ENCODE measurements at places on chromosomes 7 and 10.

- H3K27ac ChIP-seq = no peak overlapping the region
- H3K4me1 ChIP-seq = no peaks in the 10 kb centered on the region
- H3K27me3 ChIP-seq = no peaks in the 10 kb centered on the region
These were observed 15.0 kb upstream of the AKR1B1 start for GRCh38 chr7:134473861-134474291.

- H3K27me3 ChIP-seq = no peaks in the 10 kb centered on the region
- no peaks in the 10 kb centered on the region for H3K36me3 ChIP-seq
- no peak overlapping the region for H3K27ac ChIP-seq
- no peaks in the 10 kb centered on the region for H3K4me1 ChIP-seq
- no peak overlapping the region for H3K4me3 ChIP-seq
- no peak for DNase-seq
These were observed 534.1 kb downstream of the SDK1 start for GRCh38 chr7:3835109-3835508.

- peaks cover 10% of the 10 kb centered on the region for H3K27me3 ChIP-seq
- no peak overlapping the region for H3K4me3 ChIP-seq
- H3K27ac ChIP-seq = no peak overlapping the region
These were observed 47.9 kb upstream of the GPR26 start for GRCh38 chr10:123618224-123618623.

DNA sequence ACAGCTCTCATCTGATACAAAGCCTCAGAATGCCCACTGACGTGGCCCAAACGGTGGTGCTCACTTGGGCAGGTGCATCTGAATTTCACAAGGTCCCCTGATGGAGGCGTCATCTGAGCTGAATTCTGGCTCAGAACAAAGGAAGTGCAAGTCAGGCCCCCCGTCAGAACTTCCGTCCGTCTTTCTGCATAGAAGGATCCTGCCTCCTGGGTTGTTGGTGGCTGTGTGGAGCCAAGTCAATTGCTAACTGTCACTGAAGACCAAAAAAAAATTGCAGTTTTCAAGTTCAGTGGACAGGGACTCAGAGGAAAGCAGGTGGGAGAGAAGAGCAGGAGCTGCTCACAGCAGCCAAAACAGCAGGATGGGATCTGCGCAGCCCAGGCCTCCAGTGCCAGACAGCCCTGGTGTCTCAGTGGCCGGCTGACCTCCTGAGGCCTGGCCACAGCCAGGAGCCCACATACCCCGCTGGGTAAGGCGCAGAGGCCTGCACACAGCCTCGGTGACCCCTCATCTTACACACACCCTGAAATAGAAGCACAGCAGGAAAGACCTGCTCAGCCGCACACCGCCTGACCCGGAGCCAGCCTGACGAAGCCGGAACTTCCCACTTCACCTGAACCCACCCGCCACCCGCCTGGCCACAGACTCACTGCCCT, 49.4 kb downstream of the PYROXD2 start:
- H3K27me3 ChIP-seq = no peaks in the 10 kb centered on the region
- no peaks in the 10 kb centered on the region for H3K36me3 ChIP-seq
- H3K27ac ChIP-seq = no peak overlapping the region
- no peak overlapping the region for H3K4me3 ChIP-seq

- no peak overlapping the region for H3K27ac ChIP-seq
- peaks cover 2% of the 10 kb centered on the region for H3K27me3 ChIP-seq
- peaks cover 11% of the 10 kb centered on the region for H3K4me1 ChIP-seq
- H3K36me3 ChIP-seq = no peaks in the 10 kb centered on the region
These were observed 141.1 kb upstream of the AGR3 start for GRCh38 chr7:17022920-17023319.

- no peak overlapping the region for H3K4me3 ChIP-seq
- DNase-seq = no peak
- no peak overlapping the region for H3K27ac ChIP-seq
- H3K4me1 ChIP-seq = peaks cover 14% of the 10 kb centered on the region
- H3K27me3 ChIP-seq = no peaks in the 10 kb centered on the region
These were observed 4.6 kb downstream of the CDK5 start for GRCh38 chr7:151053096-151053495.

DNA sequence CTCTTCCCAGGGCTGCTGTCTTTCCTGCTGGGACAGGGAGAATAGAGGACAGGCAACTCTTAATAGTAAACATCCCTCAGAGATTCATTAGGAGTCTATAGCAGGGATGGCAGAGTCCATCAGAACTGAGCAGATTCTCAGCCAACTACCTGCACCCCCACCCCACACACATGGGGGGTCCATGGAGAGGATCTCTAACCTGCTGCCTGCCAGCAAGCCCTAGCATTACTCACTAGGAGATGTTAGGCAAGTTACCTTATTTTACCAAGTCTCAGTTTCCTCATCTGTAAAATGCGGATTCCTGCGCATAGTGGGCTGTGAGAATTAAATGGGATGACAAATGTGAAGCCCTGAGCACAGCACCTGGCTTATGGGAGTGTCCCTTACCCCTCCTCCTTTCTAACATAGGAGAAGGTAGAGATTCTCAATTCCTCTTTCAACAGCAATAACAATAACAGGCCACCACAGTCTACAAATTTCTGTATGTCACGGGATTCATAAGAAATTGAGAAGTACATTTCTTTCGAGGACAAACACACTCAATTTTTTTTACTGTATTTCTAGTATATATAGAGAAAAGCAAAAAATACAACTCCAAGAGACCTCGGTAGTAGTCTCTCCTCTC, 23.8 kb upstream of the WDR11 start:
- H3K27me3 ChIP-seq = peaks cover 7% of the 10 kb centered on the region
- no peaks in the 10 kb centered on the region for H3K36me3 ChIP-seq
- no peaks in the 10 kb centered on the region for H3K4me1 ChIP-seq
- DNase-seq = no peak

- no peak for DNase-seq
- no peaks in the 10 kb centered on the region for H3K36me3 ChIP-seq
- peaks cover 3% of the 10 kb centered on the region for H3K4me1 ChIP-seq
- no peak overlapping the region for H3K4me3 ChIP-seq
- H3K27me3 ChIP-seq = no peaks in the 10 kb centered on the region
- no peak overlapping the region for H3K27ac ChIP-seq
These were observed 229.9 kb downstream of the RPS24 start for GRCh38 chr10:78263521-78263988.

GRCh38 chr10:25056726-25057125, 40.3 kb downstream of the THNSL1 start:
- no peaks in the 10 kb centered on the region for H3K27me3 ChIP-seq
- peaks cover 2% of the 10 kb centered on the region for H3K4me1 ChIP-seq
- no peak overlapping the region for H3K4me3 ChIP-seq
- no peaks in the 10 kb centered on the region for H3K36me3 ChIP-seq
- H3K27ac ChIP-seq = no peak overlapping the region
- no peak for DNase-seq

DNA sequence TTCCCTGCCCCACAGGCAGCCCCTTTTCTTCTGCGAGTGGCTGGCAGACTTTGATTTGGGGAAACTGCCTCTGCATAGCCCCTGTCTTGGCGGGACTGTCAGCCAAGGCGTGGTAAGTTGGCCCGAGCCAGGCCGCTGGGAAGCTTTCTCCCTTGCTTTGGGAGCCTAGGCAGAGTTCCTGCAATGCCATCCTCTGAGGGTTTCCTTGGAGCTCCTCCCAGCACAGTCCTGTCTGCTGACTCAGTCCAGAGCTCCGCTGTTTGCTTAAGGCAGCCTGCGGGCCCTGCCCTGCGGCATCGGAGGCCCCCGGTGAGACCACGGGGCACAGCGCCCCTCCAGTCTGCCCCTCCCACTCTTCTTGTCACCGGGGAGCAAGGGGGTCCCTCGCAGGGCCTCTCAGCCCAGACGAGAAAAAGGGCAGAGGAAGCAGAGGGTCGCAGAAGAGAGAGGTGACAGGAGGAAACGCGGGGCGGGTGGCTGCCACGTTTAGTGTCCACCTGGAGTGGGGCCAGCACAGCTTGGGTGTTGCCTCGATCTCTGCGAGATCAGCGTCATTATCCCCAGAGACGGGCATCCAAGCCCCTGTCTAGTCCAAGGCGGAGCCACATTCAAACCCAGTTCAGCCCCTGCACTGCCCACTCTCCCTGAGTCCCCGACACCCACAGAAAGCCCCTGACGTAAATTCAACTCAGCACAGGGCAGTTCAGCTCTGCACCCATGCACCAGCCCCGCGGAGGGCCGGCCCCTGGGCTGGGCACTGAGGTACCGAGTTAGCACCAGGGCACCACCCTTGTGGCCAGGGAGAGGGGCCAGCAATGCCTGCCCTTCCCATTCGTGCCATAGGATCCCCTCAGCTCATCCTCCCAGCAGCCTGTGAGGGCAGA, 59.0 kb upstream of the CHST15 start:
- DNase-seq = peak; percentile 15
- H3K4me1 ChIP-seq = peaks cover 4% of the 10 kb centered on the region
- H3K4me3 ChIP-seq = no peak overlapping the region
- H3K36me3 ChIP-seq = no peaks in the 10 kb centered on the region
- H3K27me3 ChIP-seq = peaks cover 12% of the 10 kb centered on the region

GRCh38 chr7:26187380-26188205, 13.0 kb downstream of the HNRNPA2B1 start:
- H3K36me3 ChIP-seq = peaks cover 87% of the 10 kb centered on the region
- peak overlapping the region; percentile 11 for H3K4me3 ChIP-seq
- peak overlapping the region; percentile 85 for H3K27ac ChIP-seq
- H3K27me3 ChIP-seq = no peaks in the 10 kb centered on the region
- DNase-seq = peak; percentile 40

- H3K4me3 ChIP-seq = no peak overlapping the region
- no peak overlapping the region for H3K27ac ChIP-seq
- no peaks in the 10 kb centered on the region for H3K4me1 ChIP-seq
- H3K36me3 ChIP-seq = no peaks in the 10 kb centered on the region
These were observed 20.0 kb upstream of the CXCL12 start for GRCh38 chr10:44404741-44405437.

DNA sequence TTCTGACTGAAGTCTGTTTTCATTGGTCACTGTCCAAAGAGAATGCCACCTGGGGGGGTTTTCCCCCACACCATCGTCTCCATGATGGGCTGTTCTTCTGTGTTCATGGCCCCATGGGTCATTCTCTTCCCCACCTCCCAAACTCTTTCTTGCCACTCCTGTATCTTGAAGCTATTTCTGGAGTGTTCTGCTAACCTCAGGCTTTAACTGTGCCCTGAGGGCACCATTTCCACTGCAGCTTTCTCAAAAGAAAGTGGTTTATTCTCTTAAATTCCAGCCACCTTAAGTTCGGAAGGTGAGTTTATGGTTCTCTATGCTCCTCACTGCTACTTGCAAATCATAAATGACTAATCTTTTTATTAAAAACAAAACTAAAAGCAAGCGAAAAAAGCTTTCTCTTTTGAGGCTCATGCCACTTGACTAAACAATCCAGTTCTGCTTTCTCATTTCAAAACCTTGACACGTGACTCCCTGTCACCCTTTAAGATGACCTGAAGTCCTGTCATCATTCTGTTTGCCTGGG, 7.4 kb upstream of the APBB1IP start:
- H3K4me1 ChIP-seq = peaks cover 26% of the 10 kb centered on the region
- no peaks in the 10 kb centered on the region for H3K27me3 ChIP-seq
- H3K36me3 ChIP-seq = no peaks in the 10 kb centered on the region
- H3K4me3 ChIP-seq = peak overlapping the region; percentile 55
- DNase-seq = peak; percentile 50
- H3K27ac ChIP-seq = peak overlapping the region; percentile 91

DNA sequence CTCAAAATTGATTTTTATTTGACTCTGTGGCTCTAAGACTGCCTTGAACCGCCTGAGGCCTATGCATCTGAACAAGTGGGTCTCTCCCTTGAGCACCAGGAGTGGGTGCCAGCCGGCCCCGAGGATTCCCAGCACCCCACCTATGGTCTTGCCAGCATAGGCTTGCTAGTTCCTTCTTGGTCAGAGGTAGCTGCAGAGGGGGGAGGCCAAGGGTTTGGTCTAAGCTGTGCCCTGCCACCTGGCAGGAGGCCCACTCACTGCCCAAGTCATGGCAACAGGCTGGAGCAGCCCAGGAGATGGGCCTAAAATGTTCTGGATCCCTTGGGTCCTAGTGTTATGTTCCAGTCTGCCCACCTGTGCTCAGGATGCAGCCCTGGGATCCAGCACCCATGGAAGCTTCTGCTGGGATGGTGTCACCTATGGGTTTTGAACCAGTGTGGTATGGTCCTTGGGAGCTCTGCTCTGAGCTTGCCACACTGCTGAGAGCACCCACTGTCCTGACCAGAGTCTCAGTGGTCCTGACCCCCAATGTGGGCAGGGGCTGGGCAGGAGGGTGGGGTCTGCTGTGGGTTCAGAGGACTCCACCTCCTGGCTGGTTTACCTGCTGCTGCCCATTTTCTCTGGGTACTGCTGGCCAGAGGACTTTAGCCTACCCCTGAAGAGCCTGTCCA, 12.6 kb downstream of the YKT6 start:
- H3K27ac ChIP-seq = peak overlapping the region; percentile 9
- no peaks in the 10 kb centered on the region for H3K27me3 ChIP-seq
- peaks cover 21% of the 10 kb centered on the region for H3K36me3 ChIP-seq
- H3K4me1 ChIP-seq = no peaks in the 10 kb centered on the region
- no peak for DNase-seq
- H3K4me3 ChIP-seq = no peak overlapping the region

GRCh38 chr7:107528461-107528860, 35.3 kb downstream of the COG5 start:
- H3K27me3 ChIP-seq = no peaks in the 10 kb centered on the region
- no peak overlapping the region for H3K27ac ChIP-seq

GRCh38 chr7:103065667-103066066, 8.9 kb downstream of the FBXL13 start:
- H3K4me3 ChIP-seq = no peak overlapping the region
- no peaks in the 10 kb centered on the region for H3K4me1 ChIP-seq
- no peaks in the 10 kb centered on the region for H3K36me3 ChIP-seq
- no peak overlapping the region for H3K27ac ChIP-seq

DNA sequence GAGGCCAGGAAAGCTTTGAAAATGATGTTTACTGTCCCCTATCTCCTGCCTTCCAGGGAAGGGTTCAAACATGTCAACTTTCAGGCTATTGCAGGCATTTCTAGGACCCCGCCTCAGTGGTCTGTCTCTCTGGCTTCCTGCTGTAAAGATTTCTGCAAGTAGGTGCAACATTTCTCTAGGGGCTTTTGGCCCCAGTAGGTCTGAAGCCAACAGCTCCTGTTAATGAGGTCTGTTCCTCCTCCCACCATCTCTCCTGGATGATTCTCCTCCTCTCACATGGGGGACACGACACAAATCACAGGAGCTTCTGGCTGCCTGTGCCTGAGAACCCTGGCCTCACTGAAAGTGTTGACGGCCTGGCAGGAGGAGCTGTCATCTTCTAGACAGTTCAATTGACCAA, 194.3 kb downstream of the CYP26A1 start:
- H3K27me3 ChIP-seq = no peaks in the 10 kb centered on the region

- H3K4me1 ChIP-seq = no peaks in the 10 kb centered on the region
- no peaks in the 10 kb centered on the region for H3K36me3 ChIP-seq
- DNase-seq = no peak
- no peak overlapping the region for H3K4me3 ChIP-seq
- H3K27me3 ChIP-seq = peaks cover 4% of the 10 kb centered on the region
- H3K27ac ChIP-seq = no peak overlapping the region
These were observed 28.6 kb upstream of the TRIL start for GRCh38 chr7:28986765-28987110.

- H3K27ac ChIP-seq = no peak overlapping the region
- peaks cover 21% of the 10 kb centered on the region for H3K4me1 ChIP-seq
- H3K27me3 ChIP-seq = no peaks in the 10 kb centered on the region
These were observed 17.4 kb downstream of the KIF5B start for GRCh38 chr10:32038777-32039176.

GRCh38 chr10:105094048-105094447, 453.0 kb downstream of the SORCS3 start:
- no peaks in the 10 kb centered on the region for H3K27me3 ChIP-seq
- no peaks in the 10 kb centered on the region for H3K36me3 ChIP-seq
- no peak for DNase-seq
- no peaks in the 10 kb centered on the region for H3K4me1 ChIP-seq

All from activated CD8-positive, alpha-beta T cell treated with anti-CD3 and anti-CD28 coated beads for 36 hours (primary cell).